ENCODE measurements at places on chromosomes 12 and 14. TPM values are rescaled to one million over a fixed set of nuclear protein-coding genes. Genes with fewer than 3 reads are reported as not detected.

TAS2R20 gene
- total RNA-seq: 3.9 TPM

PMCH gene
- 0.76 TPM for total RNA-seq

GPR135 gene
- 2.3 TPM for total RNA-seq

FAIM2 gene
- not detected for total RNA-seq

HVCN1 gene
- 2.9 TPM for total RNA-seq

STYX gene
- 41.6 TPM for total RNA-seq

ABCC9 gene
- total RNA-seq: under 0.01 TPM

PRB2 gene
- not detected for total RNA-seq
